ENCODE measurements at places on chromosomes 6 and 20. TPM values are rescaled to one million over a fixed set of nuclear protein-coding genes. Genes with fewer than 3 reads are reported as not detected.

GRCh38 chr6:166157930-166158617 is 9.6 kb downstream of the TBXT start:
- no peak for DNase-seq

GRCh38 chr20:48745330-48745729 is 82.5 kb downstream of the PREX1 start:
- DNase-seq = no peak

GRCh38 chr6:134457941-134458340 is 140.0 kb upstream of the SGK1 start:
- DNase-seq = no peak

GRCh38 chr6:151335930-151336329 is 55.4 kb downstream of the ZBTB2 start:
- DNase-seq = no peak

DNA sequence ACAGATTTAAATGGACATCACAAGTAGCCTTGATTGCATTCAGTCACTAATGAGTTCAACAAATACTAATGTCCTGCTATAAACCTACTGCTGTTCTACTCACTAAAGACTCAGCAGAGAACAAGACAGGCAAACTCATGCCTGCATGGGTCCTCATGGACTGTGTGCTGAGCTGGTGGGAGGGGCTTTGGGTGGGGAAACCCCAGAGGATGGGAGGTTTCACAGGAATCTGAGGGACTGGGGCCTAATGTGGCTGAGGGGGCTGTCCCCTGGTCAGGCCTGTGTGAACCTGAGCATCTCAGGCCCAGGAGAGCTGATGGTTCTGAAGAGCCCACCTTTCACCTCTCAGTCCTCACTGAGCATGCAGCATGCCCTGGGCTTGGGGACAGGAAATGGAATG is 1.4 kb downstream of the CST8 start:
- no peak for DNase-seq

SLC22A23 gene
- total RNA-seq = 10.9 TPM
